Stimulated activated CD4-positive, alpha-beta T cell treated with anti-CD3 and anti-CD28 coated beads, Interleukin-1b, Interleukin-23, amount 100 ng/mL, for 1 hour (primary cell): ENCODE measurements at places on chromosomes 7 and 10.

DNA sequence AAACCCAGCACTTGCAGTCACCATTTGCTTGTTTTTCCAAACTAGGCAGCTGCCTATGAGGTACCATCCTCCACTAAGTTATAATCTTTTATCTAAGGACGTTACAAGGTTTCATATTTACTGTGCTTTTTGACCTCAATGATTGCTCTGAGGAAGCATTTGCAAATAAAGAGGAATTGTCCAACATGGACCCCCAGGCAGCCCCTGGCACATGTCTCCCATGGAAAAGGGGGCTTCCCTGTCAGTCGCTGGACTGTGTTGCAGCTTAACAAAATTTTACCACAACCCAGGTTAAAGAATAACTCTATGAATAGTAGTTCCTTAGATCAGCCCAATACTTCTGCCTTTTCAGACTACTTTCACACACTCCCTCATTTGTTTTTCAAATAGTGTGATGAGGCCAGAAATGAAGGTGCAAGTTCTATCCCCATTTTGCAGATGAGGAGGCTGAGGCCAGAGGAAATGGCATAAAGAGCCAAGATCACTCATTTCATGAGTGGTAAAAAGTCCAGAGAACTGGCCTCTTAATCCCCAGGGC is 52.8 kb upstream of the ZPBP start:
- DNase-seq, result no peak

GRCh38 chr10:124911124-124912067 is 30.5 kb upstream of the ZRANB1 start:
- no peak for DNase-seq

GRCh38 chr7:35722054-35722849 is 27.3 kb upstream of the HERPUD2 start:
- no peak for DNase-seq

- DNase-seq, result no peak
Observed at GRCh38 chr7:29968683-29969395, 20.8 kb downstream of the SCRN1 start.

- DNase-seq, result no peak
Observed at GRCh38 chr7:142898377-142899170, 13.0 kb upstream of the TRPV6 start.

DNA sequence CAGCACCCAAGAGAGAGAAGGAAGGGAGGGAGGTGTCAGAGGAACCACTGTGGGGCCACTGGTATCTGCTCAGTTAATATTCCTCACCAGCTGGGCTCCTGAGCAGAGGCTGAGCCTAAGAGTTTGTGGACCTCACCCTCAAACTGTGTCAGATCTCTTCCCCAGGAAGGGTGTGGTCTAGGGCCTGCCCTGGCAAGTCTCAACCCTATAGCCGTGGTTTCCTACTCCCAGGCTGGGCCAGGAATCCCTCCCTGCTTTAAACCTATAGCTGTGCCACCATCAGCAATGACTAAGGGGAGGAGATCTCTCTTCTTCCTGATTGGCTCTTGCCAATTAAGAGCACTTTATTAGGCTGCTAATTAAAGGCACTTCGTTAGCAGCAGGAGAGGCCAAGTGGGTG is 29.9 kb downstream of the POLL start:
- DNase-seq, result no peak

GRCh38 chr10:128571745-128572144 is 445.5 kb upstream of the MKI67 start:
- no peak for DNase-seq

- no peak for DNase-seq
Observed at GRCh38 chr10:13272164-13272571, 27.7 kb downstream of the PHYH start.

DNA sequence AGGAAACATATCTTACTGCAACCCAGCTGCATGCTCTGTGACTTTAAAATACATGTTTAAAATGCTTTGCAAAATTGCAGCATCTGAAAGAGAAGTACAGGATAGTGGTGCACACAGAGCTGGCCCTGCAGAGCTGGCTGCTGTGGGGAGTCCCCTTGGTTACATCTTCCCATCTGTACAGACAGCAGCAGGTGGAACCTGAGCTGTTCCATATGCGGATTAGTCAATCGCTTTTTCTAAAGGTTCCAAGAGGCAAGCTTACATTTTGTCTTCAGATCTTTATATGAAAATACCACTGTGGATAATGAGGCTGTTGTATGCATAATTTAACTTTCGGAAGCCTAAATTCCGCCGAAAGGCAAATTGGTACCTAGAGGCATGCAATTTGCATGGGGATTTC is 444.1 kb downstream of the NRG3 start:
- no peak for DNase-seq

- no peak for DNase-seq
Observed at GRCh38 chr7:47044625-47045024, 537.3 kb downstream of the TNS3 start.

- no peak for DNase-seq
Observed at GRCh38 chr7:46568420-46569132, 647.5 kb upstream of the IGFBP3 start.

GRCh38 chr7:42900842-42901241 is 11.0 kb downstream of the C7orf25 start:
- no peak for DNase-seq

DNA sequence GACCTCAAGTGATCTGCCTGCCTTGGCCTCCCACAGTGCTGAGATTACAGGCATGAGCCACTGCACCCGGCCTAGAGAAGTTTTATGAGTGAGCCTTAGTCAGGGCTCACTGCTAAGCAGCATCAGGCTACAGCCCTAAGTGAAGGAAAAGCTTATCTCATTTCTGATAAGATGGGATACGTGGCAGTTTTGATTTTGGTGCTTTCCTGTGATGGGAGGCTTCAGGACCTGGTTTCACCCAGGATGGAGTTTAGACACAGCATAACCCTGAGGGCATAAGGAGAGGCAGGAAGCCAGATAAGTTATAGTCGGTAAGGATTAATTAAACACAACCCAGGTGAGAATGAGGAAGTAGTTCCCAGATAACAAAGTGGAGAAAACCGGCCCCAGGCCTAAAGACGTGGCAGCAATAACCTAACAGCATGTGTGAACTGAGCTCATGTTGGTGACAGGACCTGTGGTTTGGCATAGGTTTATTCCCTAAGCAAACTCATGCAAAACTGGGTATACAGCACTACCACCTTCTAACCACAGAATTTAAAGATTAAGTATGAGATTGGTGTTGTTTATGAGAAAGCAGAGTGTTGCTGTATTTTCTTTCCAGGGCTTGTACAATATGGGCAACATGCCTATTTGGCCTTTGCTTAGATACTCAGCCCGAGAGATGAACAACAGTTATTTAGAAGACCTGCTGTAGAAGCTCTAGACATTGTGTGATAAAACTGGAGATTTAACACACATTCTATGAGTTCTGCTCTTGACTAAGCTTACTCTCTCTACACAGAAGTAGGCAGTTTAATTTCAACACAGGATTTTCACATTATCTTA is 119.4 kb downstream of the COL28A1 start:
- DNase-seq, result no peak

DNA sequence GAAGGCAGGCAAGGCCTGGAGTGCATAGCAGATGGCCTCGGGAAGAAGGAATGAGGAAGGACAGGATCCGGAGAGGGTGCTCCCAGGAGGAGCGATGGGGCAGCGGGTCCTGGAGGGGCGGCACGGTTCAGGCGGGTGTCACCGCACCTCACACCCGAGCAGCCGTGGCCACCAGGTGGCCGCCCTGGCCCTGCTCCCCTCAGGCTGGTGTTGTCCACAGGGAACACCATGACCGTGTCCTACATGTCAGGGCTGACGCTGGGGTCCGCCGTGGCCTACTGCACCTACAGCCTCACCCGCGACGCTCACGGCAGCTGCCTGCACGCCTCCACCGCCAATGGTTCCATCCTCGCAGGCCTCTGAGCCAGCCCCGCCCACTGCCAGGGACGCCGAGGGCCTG is 19.8 kb downstream of the SLC29A4 start:
- DNase-seq, result no peak

DNA sequence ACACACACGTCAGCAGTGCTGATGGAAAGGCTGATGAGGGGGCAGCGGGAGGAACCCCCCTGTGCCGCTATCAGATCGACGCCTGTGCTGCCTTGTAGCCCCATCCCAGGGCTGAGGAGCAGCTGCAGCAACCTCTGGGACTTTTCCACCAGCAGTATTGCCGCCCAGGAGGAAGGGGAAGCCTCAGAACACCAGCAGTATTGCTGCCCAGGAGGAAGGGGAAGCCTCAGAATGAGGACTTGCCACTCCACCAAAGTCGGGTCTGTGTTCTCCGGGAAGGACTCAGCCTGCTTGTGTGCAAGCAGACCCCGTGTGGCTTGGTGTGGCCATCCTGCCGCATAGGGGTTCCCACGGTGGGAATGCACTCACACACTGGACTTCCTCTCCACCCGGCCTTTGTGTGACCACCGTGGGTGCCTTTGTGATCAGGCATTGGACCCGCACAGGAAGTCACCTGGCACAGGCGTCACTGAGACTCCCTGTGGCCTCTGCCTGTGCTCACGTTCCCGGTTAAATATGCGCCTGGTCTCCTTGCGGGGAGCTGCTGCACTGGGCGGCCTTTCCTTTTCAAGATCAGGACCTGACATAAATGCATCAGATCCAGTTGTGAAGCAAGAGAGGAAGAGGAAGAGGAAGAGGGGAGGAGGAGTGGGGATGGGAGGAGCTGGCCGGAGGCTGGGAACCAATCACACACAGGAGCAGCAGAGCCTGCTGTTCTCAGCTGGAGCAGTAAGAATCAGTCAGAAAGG is 248.5 kb downstream of the DNAJB6 start:
- DNase-seq, result no peak

GRCh38 chr7:3028071-3028757 is 15.5 kb downstream of the CARD11 start:
- DNase-seq, result no peak

DNA sequence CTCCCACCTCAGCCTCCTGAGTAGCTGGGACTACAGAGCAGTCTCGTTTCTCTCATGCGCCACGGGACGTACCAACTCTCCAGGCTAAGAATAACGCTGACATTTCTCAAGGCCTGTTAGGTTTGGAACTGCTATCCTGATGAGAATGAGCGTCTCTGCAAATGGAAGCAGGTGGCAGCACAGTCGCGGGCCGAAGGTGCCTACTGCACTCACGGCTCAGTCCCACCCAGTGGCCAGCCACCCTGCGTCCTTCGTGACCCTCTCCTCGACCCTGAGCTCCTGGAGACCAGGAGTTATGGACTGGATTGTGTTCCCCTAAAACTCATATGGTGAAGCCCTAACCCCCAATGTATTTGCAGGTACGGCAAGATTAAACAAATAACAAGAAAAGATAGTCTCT is 274.1 kb downstream of the PRPF18 start:
- no peak for DNase-seq

GRCh38 chr10:5448333-5449001 is 36.1 kb downstream of the NET1 start:
- DNase-seq, result no peak

DNA sequence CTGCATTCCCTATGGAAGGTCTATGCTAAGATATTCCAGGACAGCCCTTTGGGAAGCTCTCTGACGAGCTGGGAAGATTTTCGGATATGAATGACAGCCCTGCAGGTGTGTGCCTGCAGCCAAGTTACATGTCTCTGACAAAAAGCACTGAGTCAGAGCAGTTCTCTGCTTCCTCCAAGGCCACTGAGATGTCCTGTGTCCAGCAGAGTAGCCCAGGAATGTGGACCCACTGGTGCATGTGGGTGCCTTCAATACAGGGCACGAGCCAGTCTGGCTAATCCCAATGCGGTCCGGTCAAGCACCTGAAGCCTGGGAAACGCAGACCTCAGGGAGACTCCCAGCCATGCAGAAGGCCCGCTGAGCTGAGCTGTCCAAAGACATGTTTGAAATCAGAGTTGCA is 565.7 kb downstream of the TCERG1L start:
- DNase-seq, result no peak

GRCh38 chr10:22850541-22850940 is 77.3 kb upstream of the ARMC3 start:
- DNase-seq, result no peak

GRCh38 chr10:82628373-82628772 is 753.4 kb downstream of the NRG3 start:
- no peak for DNase-seq

DNA sequence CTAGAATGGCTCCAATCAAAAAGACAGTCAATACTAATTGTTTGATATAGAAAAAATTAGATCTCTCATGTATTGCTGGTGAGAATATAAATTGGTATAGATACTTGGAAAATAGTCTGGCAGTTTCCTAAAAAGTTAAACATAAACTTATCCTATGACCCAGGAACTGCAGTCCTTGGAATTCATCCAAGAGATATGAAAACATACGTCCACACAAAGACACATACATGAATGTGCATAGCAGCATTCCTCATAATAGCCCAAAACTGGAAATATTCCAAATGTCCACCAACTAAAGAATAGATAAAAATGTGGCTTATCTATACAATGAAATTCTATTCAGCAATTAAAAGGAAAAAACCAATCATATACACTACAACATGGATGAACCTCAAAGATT is 128.4 kb downstream of the ZFAND4 start:
- DNase-seq, result no peak

- no peak for DNase-seq
Observed at GRCh38 chr10:10798102-10798863, 219.4 kb upstream of the CELF2 start.

DNA sequence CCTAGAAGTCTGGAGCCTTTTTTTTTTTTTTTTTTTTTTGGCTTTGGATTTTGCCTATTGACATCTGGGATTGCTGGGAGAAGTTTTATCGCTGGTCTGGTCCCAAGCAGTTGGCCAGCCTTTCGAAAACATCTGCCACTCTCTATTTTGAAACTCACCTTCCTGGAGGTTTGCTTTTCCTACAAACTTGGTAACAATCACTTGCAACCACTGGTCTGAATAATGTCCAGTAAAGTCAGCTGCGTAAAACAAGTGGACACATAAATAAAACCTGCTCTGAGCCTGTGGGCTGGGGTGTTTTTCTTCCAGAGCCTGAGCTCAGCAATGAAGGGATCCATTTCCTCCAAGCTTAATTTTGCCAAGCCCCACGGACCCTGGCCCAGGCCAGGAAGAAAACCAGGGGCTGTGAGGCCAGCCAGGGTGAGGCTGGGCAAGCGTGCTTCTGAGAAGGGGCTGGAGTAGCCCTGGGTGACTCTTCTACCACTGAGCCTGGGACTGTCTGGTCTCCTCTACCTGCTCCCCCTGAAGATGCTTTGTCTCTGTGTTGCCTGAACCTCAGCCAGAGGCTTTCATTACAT is 202.2 kb downstream of the GFRA1 start:
- DNase-seq, result no peak

- no peak for DNase-seq
Observed at GRCh38 chr10:130336617-130337304, 200.6 kb downstream of the GLRX3 start.

DNA sequence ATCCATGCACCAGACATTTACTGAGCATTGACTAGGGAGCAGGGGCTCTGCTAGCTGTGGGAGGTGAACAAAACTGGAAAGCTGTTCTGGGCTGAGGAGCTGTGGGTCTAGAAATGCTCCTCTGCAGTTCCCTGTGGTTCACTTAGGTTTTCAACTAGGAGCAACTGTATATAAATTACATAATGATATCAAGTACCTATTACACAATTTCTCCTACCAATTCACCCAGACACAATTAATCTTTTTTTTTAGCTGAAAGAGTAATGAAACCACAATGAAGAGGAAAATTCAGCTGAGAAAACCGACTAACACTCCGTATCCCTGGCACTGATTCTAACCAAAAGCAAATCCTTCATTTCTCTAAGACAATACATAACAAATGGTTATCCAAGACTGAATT is 39.4 kb downstream of the COL28A1 start:
- DNase-seq, result no peak

GRCh38 chr7:112267944-112268691 is 61.6 kb downstream of the ZNF277 start:
- DNase-seq, result no peak
